ENCODE measurements at places on chromosomes 2 and 18.

- peak; percentile 46 for DNase-seq
These were observed 36.8 kb upstream of the NCOA1 start for GRCh38 chr2:24454294-24454693.

DNA sequence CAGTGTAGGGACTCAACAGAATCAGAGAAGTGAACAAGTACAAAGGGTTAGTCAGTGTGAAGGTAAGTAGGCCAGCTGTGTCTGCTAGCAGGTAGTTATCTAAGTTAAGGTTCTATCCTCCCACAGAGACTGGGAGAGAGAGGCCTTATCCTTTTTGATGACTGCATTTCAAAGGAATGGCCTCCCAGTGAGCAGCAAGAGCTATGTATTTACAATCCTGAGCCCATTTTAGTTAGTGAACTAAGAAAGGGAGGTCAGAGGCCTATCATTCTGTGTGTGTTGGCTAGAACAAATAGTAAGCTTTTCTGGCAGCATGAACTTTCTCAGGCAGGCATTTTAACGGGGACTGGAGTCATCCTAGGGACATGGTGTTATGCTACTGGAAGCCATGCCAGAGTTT lies 182.9 kb downstream of the VWC2L start:
- DNase-seq, result peak; percentile 94

- peak; percentile 85 for DNase-seq
These were observed 26.8 kb upstream of the MYO1B start for GRCh38 chr2:191218292-191218898.

- DNase-seq, result no peak
These were observed 371.1 kb upstream of the ID2 start for GRCh38 chr2:8310557-8311455.

- peak; percentile 68 for DNase-seq
These were observed 22.8 kb downstream of the ZSCAN30 start for GRCh38 chr18:35267161-35267651.

GRCh38 chr2:47654790-47655562 lies 128.0 kb upstream of the MSH6 start:
- no peak for DNase-seq

GRCh38 chr18:67468038-67468437 lies 48.5 kb downstream of the DSEL start:
- no peak for DNase-seq

DNA sequence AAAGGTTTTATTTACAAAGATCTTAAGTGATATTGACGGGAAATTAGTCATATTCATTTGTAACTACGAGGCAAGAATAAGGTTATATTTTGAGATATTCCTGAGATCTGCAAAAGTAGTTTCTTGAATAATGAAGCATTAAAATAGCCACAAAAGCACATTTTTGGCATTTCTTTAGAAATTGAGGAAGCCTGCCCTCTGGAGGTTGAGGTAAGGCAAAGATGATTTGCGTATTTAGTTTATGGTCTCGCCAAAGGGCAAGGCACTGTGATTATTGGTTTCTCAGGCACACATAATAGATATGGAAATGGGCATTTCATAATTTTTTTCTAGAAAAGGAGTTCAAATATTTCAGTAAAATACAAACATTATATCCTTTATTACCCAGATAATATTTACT lies 143.7 kb upstream of the RPRM start:
- DNase-seq, result peak; percentile 0

- DNase-seq, result no peak
These were observed 79.9 kb downstream of the KCTD18 start for GRCh38 chr2:200430017-200430416.

Measured in iris pigment epithelial cell (primary cell).